ENCODE measurements at places on chromosomes 11 and 22.

DNA sequence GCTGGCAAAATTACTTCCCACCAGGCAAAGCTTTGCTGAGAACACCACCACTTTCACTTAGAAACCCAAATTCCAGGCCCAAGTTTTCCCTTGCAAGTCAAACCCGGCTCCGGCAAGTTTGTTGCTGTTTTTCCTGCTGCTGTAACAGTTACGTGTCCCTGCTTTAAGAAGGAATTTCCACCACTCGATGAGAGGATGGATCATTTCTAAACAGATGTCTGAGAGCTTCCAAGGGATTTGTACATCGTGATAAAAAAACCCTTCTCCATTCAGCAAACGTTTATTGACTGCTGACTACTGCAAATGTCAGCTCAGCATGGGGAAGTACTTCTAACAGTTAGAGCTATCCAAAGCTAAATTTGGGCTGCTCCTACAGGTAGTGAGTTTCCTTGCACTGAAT is 19.7 kb downstream of the P2RX3 start:
- DNase-seq, result no peak

- no peak for DNase-seq
Measured at GRCh38 chr11:2922655-2923054, 6.6 kb downstream of the PHLDA2 start.

- no peak for DNase-seq
Measured at GRCh38 chr11:64409278-64409677, 50.3 kb downstream of the RPS6KA4 start.

- no peak for DNase-seq
Measured at GRCh38 chr11:12212821-12213185, 102.4 kb downstream of the MICAL2 start.

- no peak for DNase-seq
Measured at GRCh38 chr11:8838248-8838647, 72.7 kb upstream of the AKIP1 start.

Measured in epithelial cell of esophagus (primary cell).